NCI-H2171 (cell line): ENCODE measurements at places on chromosomes 4 and X.
A peak's percentile ranks its signal among the peaks of the same experiment; 100 is the strongest.

- DNase-seq: no peak
Measured at GRCh38 chrX:44157858-44158257, 184.7 kb upstream of the NDP start.

- DNase-seq: peak; percentile 53
Measured at GRCh38 chrX:54808109-54808604, 612 bp downstream of the MAGED2 start.

GRCh38 chrX:153547195-153547594 is 29.8 kb downstream of the ATP2B3 start:
- no peak for DNase-seq

- DNase-seq: no peak
Measured at GRCh38 chrX:139877710-139878414, 55.0 kb downstream of the ATP11C start.

GRCh38 chr4:6963139-6963611 is 53.5 kb downstream of the TBC1D14 start:
- no peak for DNase-seq

DNA sequence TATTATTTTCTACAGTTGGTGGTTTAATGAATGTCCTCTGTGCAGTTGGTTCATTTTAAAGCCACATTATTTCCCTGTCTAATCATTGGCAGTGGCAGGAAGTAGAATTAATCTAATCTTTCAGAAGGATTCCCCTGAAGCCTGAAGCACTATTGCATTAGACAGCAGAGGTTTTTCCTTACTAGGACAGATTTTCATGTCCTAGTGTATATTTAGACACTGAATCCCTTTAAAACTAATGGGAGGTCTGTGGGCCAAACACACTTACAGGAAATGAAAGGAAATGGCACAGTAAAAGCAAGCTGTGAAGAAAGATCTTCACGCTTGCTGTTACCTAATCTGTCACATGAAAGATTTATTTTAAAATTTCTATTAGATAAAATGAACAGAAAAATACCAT is 165.2 kb downstream of the SLC39A8 start:
- DNase-seq: no peak

GRCh38 chr4:36582198-36582597 is 300.8 kb downstream of the DTHD1 start:
- no peak for DNase-seq

DNA sequence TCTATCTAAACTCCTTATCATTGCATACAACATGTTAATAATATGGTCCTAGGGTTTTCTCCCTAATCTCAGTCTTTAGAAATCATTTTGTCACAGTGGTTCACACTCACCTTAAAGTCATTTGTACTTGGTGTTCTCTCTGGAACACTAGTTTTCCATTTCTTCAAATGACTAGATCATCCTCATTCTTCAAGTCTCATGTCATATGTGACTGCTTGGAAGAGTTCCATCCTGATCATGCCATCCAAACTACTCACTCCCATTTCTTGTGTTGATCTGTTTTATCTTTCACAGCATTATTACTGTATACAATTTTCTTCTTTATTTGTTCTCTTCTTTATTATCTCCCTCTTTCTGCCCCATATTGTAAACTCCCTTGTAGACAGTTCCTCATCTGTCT is 66.5 kb downstream of the HTR2C start:
- no peak for DNase-seq

- DNase-seq: no peak
Measured at GRCh38 chrX:110759785-110760184, 35.8 kb downstream of the CHRDL1 start.

- no peak for DNase-seq
Measured at GRCh38 chrX:9578083-9578779, 113.4 kb downstream of the TBL1X start.

DNA sequence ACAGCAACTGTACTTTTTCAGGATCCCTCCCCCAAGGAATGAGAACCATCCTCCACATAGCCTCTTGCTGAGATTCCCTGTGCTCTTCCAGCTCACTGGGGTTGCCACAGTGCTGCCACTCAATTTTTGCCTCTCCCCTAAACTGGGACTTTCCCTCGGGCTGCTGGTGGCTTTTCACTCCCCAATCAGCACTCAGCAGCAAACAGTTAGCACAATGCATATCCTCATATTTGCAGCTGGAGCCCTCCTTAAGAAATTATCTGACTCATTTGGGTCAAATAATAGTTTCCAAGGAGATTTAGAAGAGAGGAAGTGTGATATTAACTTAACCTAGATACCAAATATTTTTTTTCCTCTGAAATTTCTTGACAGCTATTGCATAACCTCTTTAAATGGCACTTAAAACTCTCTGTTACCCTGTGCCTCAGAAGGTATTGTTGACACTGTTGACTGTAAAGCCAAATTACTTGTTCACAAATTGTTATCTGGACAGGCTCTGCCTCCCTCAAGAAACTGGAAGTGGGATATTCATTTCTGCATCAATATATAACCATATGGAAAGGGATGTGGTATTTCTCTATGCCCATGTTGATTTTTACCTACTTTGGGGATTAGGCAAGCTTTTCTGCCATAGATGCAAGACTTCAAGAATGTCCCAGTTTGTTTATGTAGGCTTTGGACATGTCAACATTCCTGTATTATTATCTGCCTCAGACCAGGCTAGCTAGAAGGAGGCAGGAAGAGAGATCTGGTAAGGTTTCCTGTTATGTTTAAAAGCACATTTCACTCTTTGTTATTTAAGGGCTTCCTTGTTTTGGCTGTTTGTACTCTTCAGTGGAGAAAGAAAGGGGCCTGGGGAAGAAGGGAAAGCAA is 58.0 kb downstream of the SEPTIN11 start:
- DNase-seq: no peak

DNA sequence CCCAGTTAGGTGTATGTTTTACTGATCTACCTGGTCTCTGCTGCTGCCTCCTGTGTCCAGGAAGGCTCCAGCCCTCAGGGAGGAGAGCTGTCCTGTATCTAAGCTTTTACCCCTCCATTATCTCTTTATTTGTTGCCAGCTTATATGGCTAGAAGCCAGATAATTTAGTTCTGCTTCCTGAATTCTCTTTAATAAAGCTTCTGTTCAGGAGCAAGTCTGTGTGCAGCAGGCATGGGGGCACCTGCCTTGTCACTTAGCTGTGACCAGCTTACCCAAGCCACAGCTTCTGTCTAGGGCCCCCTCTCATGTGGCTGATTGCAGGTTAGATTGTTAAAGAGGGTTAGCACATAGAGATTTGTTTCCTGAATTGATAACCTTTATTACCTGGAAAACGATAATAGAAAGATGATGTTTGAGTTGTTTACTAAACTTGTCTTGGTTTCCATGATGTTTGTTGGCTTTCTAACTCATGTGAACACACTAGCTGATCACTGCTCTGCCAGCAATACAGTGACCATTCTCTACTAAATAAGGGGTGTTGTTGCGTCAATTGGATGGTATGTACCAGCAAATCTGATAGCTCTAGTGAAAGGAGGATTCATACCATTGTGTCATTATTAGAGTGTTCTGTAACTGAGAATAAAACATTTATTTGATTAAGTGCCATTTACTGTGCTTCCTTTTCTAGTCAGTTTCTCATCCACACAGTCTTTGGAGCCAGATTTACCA is 189.8 kb upstream of the ANK2 start:
- no peak for DNase-seq

GRCh38 chr4:132934911-132935310 is 214.2 kb upstream of the PCDH10 start:
- no peak for DNase-seq

DNA sequence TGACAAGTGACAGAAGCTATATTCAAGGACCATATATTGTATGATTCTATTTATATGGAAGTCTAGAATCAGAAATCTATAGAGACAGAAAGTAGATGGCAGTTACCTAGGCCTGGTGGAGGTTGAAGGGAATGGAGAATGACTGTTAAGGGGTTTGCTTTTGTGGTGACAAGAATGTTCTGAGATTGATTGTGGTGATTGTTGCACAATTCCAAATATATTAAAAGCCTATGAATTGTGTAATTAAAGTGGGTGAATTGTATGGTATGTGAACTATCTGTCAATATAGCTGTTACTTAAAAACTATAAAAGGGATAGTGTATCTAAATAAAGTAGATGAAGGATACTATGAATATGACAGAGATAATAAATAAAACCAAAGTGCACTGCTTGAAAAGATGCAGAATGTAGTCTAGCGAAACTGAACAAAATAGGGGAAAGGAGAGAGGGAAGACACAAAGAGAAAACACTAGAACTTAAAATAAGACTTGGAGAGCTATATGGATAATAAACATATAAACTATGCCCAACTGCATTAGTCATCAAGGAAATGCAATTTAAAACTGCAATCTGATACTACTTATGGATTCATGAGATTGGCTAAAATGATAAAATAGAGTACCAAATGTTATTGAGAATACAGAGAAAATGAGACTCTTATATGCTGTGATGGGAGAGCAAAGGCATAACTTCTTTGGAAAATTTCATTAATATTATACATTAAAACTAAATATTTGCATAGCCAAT is 82.1 kb upstream of the BANK1 start:
- no peak for DNase-seq

GRCh38 chr4:165060938-165061337 is 7.3 kb downstream of the TRIM75 start:
- no peak for DNase-seq

DNA sequence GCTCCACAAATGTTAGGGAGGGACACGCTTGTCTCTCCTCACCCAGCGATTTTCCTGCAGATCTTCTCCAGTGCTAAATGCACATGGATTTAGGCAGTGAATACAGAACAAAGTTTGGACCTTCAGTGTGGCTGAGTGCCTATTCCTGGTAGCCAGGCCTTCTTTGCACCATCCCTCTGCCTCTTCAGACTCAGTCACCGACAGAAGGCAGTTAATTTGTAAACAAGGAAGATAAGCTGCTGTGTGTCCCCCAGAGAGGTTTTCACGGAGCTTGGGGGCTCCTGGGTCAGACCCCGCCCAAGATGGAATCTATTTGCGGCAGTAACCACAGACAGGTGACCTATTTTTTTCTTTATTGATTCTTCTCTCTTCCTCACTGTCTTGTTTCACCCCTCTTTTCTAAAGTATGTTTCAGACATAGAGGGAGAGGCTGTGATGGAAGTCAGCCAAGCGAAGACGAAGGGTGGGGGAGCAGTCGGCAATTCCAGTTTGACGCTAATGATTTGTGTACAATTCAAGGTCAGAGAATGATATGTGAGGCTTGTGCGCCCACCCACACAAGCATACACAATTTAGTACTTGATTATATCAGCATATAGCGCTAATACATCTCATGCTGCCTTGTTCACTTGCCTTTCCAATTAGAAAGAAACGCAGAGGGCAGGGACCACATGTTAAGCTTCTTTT is 200.8 kb downstream of the MGST2 start:
- DNase-seq: peak; percentile 26

DNA sequence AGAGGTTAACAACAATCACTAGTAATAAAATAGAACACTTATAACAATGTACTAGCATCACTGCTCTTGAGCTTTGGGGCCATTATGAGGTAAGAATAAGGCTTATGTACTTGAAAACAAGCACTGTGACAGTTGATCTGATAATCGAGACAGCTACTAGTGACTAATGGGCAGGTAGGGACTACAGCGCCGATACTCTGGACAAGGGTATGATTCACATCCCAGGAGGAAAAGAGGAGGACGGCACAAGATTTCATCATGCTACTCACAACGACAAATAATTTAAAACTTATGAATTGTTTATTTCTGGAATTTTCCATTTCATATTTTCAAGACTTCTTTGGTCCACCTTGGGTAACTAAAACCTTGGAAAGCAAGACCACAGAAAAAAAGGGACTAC is 62.3 kb downstream of the FAM184B start:
- DNase-seq: no peak

- no peak for DNase-seq
Measured at GRCh38 chr4:172393220-172393619, 580.0 kb downstream of the GALNTL6 start.

DNA sequence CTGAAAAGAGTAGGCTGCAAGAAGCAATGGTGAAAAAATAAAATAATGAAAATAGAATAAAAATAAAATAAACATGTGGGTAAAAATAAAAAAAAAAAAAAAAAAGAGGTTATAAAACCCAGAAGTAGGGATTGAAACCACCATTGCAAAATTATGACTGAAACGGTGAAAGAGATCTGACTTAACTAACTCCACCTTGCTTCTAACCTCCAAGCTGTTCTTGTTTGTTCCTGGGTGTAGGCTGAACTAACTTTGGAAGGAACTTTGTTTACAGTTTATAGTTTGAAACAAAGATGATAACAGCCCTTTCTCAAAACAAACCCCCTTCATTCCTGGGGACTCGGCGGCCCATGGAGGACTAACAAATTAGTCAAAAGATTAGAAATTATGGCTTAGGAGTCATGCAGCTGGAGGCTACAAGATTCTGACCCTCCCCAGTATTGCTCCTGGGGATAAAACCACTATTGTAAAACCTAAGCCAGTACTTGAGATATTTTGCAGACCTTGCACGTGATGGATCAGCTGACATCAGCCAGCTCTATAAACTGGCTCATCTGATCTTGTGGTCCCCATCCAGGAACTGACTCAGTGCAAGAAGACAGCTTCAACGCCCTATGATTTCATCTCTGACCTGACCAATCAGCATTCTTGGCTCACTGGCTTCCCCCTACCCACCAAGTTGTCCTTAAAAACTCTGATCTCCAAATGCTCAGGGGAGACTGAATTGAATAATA is 30.4 kb downstream of the DDX60L start:
- no peak for DNase-seq

DNA sequence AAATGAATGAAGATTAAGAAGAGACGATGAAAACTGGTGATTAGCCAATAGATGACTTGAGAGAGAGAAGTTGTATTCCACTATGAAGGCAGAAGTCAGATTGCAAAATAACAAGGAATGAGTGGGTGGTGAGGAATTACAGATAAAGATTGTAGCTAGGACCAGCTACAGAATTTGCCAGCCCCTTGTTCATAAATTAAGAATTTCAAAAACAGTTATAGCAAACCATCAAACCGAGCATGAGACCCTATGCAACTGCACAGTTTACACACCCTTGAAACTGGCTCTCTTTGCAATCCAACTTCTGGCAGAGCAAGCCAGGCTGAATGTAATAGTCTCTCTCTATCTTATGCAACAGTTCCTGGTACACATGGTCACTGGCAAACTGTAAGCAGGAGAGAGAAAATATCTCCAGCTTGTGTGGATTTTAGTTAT is 35.2 kb downstream of the STAP1 start:
- DNase-seq: no peak

DNA sequence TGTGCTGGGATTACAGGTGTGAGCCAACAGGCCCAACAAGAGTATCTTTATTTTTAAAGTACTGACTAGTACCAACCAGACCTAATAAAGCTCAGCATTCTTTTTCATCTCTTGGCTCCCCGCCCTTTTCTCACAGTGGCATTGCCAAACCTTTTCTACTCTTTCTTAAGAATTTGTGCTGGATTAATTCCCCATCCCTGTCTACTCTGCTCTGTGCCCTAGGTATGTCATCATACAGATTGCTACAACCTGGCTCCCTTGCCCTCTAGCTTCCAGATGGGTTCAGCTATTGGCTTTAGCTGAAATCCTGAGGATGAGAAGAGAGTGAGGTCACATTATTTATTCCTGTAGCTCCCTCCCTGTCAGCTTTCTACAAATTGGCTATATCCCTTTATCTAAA is 34.9 kb upstream of the CCNI start:
- DNase-seq: no peak
